ENCODE measurements at places on chromosomes 3 and 15.
A peak's percentile ranks its signal among the peaks of the same experiment; 100 is the strongest.

- DNase-seq = no peak
Observed at GRCh38 chr3:13569641-13570390, 20.9 kb downstream of the FBLN2 start.

- DNase-seq = peak; percentile 42
Observed at GRCh38 chr3:49132437-49133225, at the start of gene LAMB2. TSS of gene LAMB2 (minus strand) at chr3:49133050. CDS start at chr3:49132867, 183 bp downstream.

DNA sequence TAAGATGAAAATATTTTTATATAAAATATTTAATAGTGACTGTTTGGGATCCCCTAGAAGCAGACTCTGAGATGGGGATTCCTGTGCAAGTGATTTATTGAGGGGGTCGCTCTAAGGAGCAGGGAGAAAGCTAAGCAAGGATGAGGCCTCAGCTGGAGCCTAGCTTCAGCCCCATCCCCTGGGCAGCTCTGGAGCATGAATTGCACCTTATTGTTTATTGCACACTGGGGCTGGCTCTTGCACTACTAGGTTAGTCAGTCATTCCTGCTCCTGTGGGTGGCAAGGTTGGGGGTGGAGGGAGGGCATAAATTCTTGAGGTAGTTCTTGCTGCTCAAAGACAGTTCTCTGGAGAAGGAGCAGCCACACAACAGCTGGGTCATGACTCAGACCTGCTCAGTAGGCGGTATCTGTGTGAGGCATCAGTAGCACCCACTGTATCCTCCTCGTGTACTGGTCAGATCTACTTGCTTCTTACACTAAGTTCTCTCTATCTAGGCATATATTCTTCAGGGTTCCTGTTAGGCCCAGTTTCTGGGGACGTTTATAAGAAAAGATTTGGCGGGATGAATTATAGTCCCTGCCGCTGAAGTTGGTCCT is 27.2 kb upstream of the TNFSF10 start:
- peak; percentile 21 for DNase-seq

GRCh38 chr3:188469228-188469885 is 315.4 kb downstream of the LPP start:
- DNase-seq = no peak

DNA sequence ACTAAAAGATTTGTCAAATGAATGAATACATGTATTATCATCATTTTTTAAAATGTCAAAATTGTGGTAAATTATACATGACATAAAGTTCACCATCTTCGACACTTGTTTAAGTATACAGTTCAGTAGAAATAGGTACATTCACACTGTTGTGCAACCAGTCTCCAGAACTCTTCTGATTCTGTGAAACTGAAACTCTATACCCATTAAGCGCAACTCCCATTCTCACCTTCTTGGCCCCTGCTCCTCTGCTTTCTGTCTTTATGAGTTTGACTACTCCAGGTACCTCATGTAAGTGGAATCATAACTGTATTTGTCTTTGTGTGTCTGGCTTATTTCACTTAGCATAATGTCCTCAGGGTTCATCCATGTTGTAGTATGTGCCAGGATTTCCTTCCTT is 50.1 kb upstream of the KBTBD8 start:
- DNase-seq = no peak

DNA sequence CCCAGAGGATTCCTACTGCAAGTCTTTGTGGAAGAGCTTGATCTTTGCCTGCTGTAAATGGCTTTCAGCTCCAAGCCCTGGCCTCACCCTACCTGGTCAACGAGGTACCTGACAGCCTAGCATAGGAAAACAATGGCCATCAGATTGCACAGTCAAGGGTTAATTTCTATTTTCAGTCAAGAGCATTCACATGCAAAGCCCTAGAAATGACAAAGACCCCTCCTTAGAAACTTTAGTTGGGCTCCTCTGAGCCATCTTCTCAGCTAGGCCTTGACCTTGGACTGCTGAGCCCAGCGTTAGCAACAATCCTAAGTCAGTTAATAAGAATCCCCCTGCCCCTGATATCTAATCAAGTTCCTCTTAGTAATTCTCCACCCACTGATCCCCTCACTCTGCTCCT is 18.5 kb downstream of the MESD start:
- DNase-seq = no peak

DNA sequence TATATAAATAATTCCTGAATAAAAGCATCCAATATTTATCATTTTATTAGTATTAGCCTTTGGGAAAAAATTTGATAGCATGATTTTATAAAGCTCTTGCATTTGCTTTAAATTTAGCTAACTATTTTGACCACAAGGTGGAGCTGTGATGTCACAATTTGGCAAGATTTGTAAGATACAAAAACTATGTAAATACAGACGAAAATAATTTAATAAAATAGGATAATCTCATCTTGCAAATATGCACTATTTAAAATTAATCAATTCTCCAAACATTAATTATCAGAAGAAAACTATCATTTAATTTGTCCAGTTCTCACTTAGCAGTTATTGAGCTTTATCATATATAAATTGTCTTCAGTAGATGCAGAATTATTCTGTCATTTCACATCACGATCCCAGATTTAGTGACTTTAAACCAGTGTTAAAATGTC is 95.4 kb downstream of the PLOD2 start:
- peak; percentile 75 for DNase-seq

DNA sequence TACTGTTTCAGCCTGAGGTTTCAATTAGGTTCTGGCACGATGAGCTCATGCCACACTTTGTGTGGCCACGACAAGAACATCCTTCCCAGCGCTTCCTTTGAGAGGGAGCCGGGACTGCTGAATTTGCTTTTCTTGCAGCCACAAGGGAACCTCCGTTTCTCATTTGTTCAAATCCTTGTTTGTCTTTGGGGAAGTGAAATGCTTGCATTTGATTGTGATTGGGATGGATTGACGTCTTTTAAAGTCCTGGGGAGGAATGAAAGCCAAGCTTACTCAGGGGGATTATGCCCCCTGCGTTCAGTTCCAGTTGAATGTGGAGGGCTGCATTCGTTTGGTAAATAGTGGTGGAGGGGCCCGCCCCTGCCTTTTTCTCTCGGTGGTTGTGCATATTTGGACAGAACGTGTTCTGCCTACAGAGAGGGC is 277.6 kb downstream of the THSD4 start:
- no peak for DNase-seq

DNA sequence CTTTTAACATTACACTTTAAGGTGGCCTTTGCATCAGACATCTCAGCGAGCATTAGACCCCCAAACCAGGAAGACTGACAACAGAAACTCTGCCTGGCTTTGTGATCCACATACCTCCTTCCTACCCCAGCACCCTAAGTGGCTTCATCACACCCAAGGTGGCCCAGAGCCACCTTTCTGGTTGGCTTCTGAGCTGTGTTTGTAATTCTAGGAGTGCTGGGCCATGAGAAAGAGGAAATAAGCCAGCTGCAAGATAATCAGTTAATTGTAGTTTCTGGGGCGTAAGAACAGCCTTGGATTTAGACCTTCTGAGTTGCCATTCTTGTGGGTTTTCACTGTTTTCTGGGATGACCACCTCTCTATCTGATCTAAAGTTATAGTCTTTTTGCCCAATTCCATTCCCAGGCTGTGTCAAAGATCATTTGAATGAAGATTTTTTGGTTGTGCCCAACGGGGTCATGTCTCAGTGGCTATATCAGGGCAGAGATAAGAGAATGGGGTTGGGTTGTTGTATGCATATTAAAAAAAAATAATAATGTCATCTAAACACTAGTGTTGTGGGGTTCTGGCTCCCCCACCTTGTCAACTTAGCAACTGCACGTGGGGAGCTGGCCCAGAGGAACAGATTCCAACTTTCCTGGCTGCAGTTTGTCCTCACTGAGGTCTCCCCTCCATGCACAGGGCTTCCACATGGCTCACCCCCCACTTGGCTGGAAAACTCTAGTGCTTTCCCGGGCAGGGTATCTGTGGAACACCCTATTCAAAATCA is 234.8 kb upstream of the WNT5A start:
- DNase-seq = peak; percentile 26

DNA sequence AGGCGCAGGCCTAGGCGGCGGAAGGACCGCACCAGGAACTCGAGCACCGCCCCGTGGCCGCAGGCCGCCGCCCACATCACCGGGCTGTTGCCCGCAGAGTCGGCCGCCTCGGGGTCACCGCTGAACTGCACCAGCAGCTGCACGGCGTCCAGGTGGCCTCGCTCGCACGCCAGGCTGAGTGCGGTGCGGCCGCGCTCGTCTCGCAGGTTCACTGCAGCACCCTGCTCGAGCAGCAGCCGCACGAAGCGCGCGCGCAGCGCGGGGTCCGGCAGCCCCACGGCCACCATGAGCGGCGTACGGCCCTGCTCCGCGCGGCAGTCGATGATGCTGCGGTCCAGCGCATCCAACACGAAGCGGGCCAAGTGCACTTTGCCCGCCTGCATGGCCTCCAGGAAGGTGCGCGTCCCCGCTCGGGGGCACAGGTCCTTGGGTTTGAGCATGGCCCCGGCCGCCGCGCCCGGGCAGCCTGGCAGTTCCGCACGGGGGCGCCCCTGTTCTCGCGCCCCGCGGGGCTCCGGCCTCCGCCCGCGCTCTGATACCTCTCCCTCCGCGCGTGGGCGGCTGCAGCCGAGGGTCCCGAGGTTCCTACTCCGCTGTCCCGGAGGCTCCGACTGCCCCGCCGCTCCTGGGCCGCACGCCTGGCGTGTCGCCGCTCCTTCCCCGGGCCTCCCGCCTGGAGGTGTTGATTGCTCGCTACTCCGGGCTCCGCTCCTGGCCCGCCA is 556 bp downstream of the ANKRD63 start:
- DNase-seq = peak; percentile 52

- DNase-seq = no peak
Observed at GRCh38 chr3:180762866-180763265, 83.6 kb upstream of the CCDC39 start.

DNA sequence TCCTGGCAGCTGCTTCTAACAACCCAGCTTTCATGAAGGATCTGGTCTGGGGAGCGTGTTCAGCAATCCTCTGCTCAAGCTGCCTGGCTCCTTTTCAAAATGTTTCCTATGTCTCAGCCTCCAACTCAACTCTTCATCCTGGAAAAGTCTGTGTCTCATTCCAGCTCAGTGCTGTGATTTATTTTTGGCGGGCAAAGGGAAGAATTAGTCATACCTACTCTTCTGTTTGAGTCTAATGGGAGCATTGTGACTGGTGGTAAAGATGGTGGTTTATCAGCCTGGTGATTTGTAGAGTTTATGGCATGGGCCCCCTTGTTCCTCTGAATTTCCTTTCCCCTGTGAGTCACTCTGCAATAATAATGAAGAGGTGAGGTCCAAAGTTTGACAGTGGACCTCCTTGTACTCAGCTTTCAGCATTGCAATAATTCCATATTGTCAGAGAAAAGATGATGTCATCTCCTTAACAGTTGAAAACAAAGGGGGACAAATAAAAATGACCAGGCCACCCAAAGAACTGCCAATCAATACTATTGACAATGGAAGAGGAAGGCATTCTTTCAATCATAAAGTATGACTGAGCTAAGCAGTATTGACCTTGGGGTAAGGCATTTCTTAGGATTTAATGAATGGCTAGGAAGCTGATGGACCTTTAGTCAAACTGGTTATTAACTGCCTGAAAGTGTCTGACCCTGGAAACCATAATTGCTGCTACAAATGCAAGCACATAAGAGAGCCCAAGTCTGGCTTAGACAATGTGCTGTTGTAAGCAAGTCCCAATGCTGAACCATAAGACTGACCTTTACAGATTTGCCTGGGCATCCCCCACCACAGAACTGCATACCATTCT is 204.7 kb upstream of the MCTP2 start:
- peak; percentile 16 for DNase-seq

- DNase-seq = no peak
Observed at GRCh38 chr3:4583416-4583815, 90.3 kb downstream of the ITPR1 start.

- DNase-seq = no peak
Observed at GRCh38 chr3:30555968-30556367, 50.4 kb upstream of the TGFBR2 start.

DNA sequence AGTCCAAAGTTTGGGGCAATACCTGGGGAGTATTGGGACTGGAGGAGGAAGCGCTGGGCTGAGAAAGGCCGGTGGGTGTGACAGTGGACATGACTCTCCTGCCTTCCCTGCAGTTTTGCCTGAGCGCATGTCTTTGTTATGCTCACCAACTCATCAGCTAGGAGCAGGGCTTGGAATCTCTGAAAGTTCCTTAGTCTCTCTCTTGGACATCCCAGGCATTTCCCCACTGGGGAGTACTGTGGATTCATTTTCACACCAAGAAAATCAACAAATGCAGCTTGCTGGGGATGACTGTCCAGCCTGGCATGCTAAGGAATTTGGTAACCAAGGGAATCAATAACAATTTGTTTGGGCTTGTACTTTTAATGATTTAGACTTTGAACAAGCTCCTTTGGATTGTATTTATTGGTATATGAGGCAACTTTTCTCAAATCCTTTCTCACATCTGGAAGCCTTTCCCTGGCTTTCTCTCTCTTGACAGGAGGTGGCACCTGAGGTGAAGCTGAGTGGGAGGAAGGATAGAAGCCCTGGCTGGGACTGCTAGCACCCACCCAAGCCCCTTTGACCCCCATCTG is 48.5 kb upstream of the CHST2 start:
- no peak for DNase-seq

GRCh38 chr15:80121546-80121945 is 31.3 kb upstream of the FAH start:
- DNase-seq = peak; percentile 7
